Activated CD8-positive, alpha-beta T cell treated with anti-CD3 and anti-CD28 coated beads for 36 hours (primary cell): ENCODE measurements at places on chromosomes 1 and 21. TPM values are rescaled to one million over a fixed set of nuclear protein-coding genes. Genes with fewer than 3 reads are reported as not detected.

- H3K4me1 ChIP-seq, result peaks cover 7% of the 10 kb centered on the region
- H3K27me3 ChIP-seq, result no peaks in the 10 kb centered on the region
- no peak overlapping the region for H3K4me3 ChIP-seq
- peaks cover 53% of the 10 kb centered on the region for H3K36me3 ChIP-seq
These were observed 9.9 kb downstream of the SNRPE start for GRCh38 chr1:203871114-203871880.

DNA sequence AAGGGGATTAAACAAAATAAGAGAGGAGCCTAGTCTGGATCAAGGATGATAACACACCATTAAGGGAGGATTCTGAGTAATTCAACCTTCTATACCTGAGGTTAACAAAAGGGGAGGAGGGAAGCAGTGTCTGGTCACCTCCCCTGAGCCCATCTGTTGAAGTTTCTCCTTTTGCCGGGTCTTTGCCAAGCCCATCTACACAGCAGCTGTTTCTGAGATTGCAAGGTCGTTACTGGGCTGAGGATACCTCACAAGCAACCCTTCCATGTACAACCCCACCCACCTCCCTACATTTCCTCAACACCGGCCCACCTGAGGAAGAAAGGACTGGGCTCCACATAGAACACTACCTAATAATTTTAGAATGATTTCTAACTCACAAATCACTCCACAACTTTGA lies 26.3 kb downstream of the LRRC52 start:
- no peak for DNase-seq
- H3K27me3 ChIP-seq, result peaks cover 27% of the 10 kb centered on the region
- H3K36me3 ChIP-seq, result no peaks in the 10 kb centered on the region

Gene KCNE2
- not detected for total RNA-seq

DNA sequence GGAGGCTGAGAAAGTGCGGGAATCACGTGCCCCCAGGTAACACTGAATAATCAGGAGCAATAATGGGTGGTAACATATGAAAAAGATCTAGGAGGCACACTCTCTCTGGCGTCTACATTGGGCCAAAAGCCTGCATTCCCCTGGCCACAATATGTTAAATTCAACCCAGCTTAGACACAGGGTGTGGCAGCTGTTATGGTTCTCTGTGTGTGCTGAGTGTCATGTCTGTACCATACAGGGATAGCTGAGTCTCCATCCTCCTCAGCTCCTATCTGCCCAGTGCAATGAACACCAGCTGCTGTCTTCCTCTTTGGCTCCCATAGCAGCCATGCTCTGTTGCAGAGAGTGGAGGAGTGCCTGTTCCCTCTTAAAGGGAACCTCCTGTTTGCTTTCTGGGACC lies 14.3 kb downstream of the S100A11 start:
- H3K4me1 ChIP-seq, result no peaks in the 10 kb centered on the region
- H3K36me3 ChIP-seq, result no peaks in the 10 kb centered on the region
- no peak overlapping the region for H3K27ac ChIP-seq
- H3K27me3 ChIP-seq, result peaks cover 1% of the 10 kb centered on the region
- H3K4me3 ChIP-seq, result no peak overlapping the region
- DNase-seq, result no peak

GRCh38 chr1:43625063-43625780 lies 24.7 kb upstream of the KDM4A start:
- H3K36me3 ChIP-seq, result no peaks in the 10 kb centered on the region
- DNase-seq, result no peak
- H3K27ac ChIP-seq, result no peak overlapping the region
- no peaks in the 10 kb centered on the region for H3K4me1 ChIP-seq

Gene EIF3I
- total RNA-seq, result 328 TPM

GRCh38 chr1:9238134-9238533 lies 3.6 kb downstream of the H6PD start:
- H3K4me3 ChIP-seq, result no peak overlapping the region
- DNase-seq, result no peak
- H3K27ac ChIP-seq, result no peak overlapping the region
- no peaks in the 10 kb centered on the region for H3K36me3 ChIP-seq
- H3K27me3 ChIP-seq, result no peaks in the 10 kb centered on the region

GRCh38 chr1:39877231-39877778 lies 6.0 kb downstream of the TRIT1 start:
- peaks cover 55% of the 10 kb centered on the region for H3K4me1 ChIP-seq
- H3K27me3 ChIP-seq, result no peaks in the 10 kb centered on the region
- no peak for DNase-seq
- peaks cover 43% of the 10 kb centered on the region for H3K36me3 ChIP-seq
- no peak overlapping the region for H3K27ac ChIP-seq

GRCh38 chr1:78231477-78231876 lies 185.7 kb downstream of the GIPC2 start:
- H3K36me3 ChIP-seq, result no peaks in the 10 kb centered on the region
- no peak overlapping the region for H3K4me3 ChIP-seq
- H3K27ac ChIP-seq, result no peak overlapping the region
- peaks cover 1% of the 10 kb centered on the region for H3K4me1 ChIP-seq
- DNase-seq, result no peak

Gene KCNH1
- not detected for total RNA-seq

Gene SLAMF7
- 90.0 TPM for total RNA-seq

DNA sequence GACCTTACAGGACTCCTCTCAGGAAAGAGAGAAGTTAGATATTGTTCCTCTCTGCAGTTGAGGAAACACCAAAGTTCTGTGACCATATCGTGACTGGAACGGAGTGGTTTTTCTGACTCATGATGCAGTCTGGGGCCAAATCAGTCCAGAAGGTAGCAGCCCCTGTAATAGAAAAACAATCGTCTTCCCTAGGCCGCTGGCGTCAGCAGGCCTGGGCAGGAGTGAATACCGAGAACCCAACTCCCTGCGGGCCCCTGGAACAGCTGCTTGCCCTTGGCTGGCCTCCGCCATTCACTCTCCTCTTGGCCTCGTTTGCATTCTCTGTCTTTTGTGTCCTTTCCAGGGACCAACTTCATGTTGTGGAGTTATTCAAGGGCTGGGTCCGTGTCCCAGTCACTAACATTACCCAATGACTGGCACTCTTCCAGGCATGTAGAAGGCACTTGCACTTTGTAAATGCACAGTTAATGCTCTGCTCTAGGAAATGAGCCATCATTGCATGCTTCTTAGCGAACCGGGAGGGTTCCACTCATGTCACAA lies 10.9 kb upstream of the CD101 start:
- no peaks in the 10 kb centered on the region for H3K27me3 ChIP-seq
- DNase-seq, result no peak
- peaks cover 6% of the 10 kb centered on the region for H3K36me3 ChIP-seq
- H3K4me1 ChIP-seq, result peaks cover 49% of the 10 kb centered on the region
- no peak overlapping the region for H3K4me3 ChIP-seq

DNA sequence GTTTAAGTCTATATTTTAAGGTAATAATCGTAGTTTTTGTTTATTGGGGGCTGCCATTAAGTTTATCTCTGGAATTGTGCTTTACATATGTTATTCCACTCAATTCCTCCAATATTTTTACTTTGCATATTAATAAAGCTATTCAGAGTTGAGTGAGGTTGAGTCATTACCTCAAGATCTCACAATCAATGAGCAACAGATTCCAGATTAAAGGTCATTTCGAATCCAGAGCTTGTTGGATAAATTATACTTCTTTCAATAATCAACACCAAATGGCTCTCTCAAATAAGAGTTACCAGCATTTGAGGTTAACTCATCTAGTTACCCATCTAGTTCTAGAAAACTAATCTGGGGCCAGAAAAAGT lies 16.7 kb downstream of the RGS4 start:
- peaks cover 3% of the 10 kb centered on the region for H3K27me3 ChIP-seq
- no peaks in the 10 kb centered on the region for H3K4me1 ChIP-seq
- no peak overlapping the region for H3K27ac ChIP-seq
- no peak overlapping the region for H3K4me3 ChIP-seq
- no peaks in the 10 kb centered on the region for H3K36me3 ChIP-seq

Gene RNU1-2
- total RNA-seq, result 820 TPM

DNA sequence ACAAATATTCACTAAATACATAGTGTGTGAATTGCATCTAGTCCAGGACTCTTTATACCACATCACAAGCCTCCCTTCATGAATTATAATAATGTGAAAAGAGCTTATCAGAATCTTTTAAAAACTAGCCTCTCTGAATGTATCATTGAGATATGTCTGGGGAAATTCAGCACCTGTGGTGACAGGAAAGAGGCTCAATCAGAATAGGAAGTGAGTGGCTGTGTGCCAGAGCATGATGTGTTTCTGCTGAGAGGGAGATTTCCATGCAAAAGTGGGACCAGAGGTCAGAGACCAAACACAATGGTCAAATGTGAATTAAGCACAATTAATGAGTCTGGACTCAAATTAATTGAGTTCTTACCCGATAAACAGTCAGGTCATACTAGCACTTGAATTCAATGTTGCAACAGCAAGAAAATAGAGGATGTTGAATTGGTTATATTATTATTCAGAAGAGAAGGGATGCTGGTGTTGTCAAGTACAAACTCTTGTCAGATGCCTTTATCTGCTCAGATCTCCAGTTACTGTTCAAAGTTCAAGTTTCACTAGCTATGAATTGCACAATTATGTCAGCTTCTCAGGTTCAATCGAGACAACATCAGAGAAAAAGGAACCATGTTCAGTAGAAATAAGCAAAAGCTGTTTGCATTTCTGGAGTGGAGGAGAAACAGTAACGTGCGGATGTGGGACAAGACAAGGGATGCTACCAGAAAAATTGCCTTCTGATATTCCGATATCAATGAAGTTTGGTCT lies 226.2 kb downstream of the ZNF326 start:
- H3K36me3 ChIP-seq, result no peaks in the 10 kb centered on the region
- no peak for DNase-seq
- H3K4me3 ChIP-seq, result no peak overlapping the region
- no peaks in the 10 kb centered on the region for H3K4me1 ChIP-seq
- H3K27me3 ChIP-seq, result peaks cover 8% of the 10 kb centered on the region

- H3K4me1 ChIP-seq, result no peaks in the 10 kb centered on the region
- H3K27me3 ChIP-seq, result no peaks in the 10 kb centered on the region
- H3K27ac ChIP-seq, result no peak overlapping the region
- no peak for DNase-seq
- no peaks in the 10 kb centered on the region for H3K36me3 ChIP-seq
- H3K4me3 ChIP-seq, result no peak overlapping the region
These were observed 186.5 kb downstream of the ROR1 start for GRCh38 chr1:63960326-63960725.

Gene TSTD1
- 70.8 TPM for total RNA-seq
